ENCODE measurements at places on chromosomes 7 and 10.

- DNase-seq: no peak
Observed at GRCh38 chr10:113426181-113426877, 126.5 kb upstream of the HABP2 start.

DNA sequence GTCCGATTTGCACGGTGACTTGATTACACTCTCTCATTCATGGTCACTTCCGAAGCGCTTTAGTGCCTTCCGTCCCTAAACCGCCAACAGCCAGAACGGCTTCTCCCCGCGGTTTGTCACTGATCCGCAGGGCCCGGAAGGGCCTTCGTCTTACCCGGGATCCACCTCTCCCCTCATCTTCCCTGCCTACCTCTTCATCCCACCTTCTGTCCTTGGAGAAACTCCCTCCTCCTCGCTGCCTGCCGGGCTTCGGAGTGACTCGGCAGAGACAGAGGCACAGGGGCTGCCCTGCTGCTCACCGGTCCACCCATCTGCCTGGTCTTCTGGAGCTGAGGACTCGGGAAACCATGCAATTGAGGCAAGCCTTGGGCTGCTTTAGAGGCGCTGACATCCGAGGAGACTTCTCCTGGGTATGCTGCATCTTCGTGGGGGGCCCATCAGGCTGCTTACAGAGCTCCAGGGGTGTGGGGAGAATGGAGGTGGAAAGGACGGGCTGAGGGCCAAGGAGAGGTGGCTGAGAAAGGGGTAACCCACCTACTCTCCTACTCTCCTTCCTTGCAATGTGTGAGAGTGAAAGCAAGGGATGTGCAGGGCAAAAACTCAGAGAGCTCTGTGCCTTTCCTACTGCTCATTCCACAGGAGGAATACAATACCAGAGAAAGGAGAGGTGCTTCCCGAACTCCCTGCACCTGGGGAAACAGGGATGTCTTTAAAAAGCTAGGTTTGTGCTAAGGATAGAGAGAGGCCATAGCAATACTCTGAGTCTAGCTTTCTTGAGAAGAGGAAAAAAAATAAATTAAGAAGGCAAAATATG is 1.0 kb upstream of the HOXA11 start:
- DNase-seq: no peak

GRCh38 chr7:12524794-12525386 is 45.6 kb upstream of the SCIN start:
- DNase-seq: no peak

GRCh38 chr10:94149702-94150101 is 156.0 kb downstream of the PLCE1 start:
- no peak for DNase-seq

- no peak for DNase-seq
Observed at GRCh38 chr7:36188906-36189305, 35.9 kb downstream of the EEPD1 start.

DNA sequence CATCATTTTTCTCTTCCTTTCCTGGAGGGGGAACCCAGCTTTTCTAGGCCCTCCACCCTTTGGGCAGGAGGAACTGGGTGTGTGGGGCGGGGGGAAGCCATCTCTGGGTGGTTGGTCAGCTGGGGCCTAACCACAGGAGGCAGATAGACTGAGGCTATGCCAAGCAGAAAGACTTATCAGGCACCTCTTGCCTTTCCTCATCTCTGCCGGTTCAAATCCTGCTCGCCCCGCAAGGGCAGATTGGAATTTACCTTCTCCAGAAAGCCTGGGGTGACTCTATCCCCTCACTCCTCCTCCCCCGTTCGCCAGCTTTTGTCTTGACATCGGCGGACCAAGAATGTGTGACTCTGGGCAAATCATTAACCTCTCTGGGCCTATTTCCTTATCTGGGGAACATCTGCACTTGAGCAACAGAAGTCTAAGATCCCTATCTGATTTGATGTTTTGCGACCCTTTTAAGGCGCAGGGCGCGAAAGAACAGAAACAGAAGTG is 584 bp upstream of the GARS1 start:
- peak; percentile 54 for DNase-seq

GRCh38 chr10:78817361-78817760 is 251.4 kb upstream of the ZMIZ1 start:
- no peak for DNase-seq

- DNase-seq: no peak
Observed at GRCh38 chr10:122514045-122514840, 46.3 kb upstream of the DMBT1 start.

DNA sequence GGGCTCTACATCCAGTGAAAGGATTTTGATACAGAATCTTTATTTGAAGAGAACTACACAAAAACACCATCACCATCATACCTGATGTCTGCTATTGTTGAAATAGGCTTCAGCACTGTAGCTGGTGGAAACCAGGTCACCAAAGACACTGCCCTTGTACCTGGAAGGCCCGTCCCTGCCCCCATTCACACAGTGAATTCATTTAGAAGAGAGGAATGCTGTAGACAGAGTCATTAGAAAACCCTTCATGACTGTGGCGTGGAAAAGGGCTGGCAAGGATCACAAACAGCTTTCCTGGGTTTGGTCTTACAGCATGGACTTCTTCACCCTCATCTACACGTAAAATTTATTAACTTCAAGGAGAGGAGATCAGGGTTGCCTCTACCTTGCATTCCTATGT is 202.0 kb upstream of the NRP1 start:
- DNase-seq: no peak

DNA sequence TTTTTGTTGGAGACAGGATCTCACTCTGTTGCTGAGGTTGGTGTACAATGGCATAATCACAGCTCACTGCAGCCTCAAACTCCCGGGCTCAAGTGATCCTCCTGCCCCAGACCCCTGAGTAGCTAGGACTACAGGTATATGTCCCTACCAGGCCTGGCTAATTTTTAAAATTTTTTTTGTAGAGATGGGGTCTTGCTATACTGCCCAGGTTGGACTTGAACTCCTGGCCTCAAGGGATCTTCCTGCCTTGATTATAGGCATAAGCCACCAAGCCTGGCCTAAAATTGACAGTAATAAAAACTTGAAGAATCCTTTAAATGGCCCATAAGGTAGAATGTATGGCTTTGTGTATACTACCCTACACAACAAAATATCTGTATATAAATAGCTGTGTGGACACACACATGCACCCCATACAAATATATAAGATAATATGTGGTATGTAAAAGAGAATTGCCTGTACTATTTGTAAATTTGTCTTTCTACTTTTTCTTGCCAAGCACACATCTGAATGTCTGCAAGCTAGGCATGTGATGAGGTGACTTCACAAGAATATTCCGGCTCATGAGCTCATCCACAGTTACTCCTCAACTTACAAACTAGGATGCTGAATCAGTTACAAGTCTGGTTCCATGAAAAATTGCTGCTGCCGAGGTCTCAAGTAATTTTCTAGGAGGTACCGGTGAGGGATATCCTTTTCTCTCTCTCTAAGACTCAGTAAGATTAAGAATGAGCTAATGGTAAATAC is 26.6 kb downstream of the POLR3A start:
- DNase-seq: no peak

- no peak for DNase-seq
Observed at GRCh38 chr10:93267521-93267920, 193.8 kb downstream of the CYP26A1 start.

DNA sequence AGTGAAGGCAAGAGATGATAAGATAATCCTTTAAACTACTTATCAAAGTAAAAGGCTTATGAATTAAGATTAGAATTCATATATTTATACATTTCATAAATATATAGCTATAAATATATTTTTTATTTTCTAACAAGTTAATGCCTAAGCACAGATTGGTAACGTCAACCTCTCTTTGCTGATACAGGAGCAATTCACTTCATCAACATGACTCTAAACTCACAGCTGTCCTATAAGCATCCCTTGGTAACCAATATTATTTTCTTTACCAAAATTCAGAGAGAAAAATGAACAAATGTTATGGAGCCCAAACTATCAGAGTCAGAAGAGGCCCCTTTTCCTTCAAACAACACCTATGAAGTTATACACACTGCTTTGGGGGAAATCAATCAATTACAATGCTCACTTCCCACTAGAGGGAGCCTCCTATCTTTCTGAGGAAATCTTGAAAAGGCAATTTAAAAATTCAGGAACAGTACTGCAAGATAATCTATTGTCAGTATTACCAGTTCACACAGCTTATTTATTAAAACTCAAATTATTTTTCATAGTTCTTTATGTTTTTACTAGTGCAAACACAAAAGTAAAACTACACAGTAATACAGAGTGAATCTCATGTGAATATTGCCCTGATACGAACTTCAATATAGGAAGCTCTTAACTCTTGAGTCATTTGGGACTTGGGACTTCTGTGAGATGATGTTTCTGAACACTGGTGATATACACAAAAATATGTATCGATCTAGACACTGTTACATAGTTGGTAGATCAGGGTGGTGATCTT is 51.0 kb upstream of the NOBOX start:
- DNase-seq: no peak

GRCh38 chr10:96417441-96417840 is 58.6 kb upstream of the OPALIN start:
- DNase-seq: no peak

DNA sequence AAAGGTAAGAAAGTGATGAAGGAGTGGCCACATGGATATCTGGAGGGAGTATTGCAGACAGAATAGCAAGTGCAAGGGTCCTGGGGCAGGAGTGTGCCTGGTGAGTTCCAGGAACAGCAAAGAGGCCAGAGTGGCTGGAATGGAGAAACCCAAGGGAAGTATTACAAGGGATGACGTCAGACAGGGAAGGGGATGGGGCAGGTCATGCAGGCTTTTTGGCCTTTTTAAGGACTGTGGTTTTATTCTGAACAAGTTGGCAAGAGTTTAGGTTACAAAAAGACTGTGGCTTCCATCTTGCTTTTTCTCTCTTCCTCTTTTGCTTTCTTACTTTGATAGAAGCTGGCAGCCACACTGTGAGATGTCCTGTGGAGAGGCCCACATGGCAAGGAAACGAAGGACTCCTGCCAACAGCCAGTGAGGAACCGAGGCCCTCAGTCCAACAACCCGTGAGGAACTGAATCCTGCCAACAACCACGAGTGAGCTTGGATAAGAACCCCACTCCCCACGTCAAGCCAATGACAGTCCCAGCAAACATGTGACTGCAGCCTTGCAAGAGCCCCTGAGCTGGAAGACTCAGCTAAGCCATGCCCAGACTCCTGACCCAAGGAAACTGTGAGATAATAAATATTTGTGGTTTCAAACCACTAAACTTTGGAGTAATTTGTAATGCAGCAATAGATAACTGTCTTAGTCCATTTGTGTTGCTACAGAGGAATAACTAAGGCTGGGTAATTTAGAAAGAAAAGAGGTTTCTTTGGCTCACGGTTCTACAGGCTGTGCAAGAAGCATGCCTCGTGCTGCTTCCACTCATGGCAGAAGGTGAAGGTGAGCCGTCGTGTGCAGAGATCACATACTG is 19.8 kb upstream of the KDM7A start:
- no peak for DNase-seq

DNA sequence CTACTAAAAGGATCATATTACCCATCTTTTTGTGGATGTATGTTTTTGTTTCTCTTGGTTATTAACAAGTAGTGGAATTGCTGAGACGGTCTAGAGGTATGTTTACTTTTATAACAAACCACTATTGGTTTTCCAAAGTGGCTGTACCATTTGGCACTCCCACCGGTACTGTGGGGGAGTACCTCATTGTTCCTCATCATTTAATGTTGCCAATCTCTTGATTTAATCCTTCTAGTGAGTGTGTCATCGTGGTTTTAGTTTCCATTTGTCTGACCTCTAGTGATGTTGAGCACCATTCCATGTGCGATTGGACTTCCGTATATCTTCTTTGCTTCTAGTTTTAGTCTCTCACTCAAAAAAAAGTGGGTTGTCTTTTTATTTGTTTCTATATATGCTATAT is 50.4 kb downstream of the RBM33 start:
- DNase-seq: no peak

DNA sequence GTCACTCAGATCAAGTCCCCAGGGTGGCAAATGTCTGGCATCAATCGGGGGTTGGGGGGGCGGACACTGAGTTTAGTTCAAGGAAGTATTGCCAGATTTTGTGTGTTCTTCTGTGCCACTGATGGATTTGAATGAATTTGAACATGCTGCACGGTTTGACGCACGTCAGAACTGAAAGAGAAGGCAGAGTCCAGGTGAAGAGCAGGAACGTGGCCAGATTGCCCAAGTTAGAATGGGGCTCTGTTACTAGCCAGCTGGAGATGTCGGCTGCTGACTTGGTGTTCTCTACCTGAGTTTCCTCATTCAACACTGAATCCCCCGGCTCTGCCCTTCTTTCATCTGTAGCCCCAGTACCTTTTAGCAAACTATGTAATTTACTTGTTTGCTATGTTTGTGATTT is 180.2 kb downstream of the PRKCQ start:
- no peak for DNase-seq

DNA sequence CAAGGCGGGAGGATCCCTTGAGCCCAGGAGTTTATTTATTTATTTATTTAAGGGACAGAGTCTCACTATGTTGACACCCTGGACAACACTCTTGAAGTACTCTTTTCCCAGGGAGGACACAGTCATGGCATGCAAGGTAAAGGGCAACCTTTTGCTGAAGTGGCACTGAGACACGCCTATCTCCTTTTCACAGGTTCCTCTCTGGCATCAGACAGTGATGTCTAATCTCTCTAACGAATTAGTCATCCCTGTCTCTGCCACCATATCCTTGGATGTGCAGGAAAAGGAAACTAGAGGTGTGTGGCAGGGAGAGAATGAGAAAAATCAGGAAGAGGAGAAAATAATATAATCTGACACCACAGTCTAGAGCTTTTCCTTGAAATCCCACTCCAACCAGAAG is 19.5 kb downstream of the CPVL start:
- DNase-seq: no peak

DNA sequence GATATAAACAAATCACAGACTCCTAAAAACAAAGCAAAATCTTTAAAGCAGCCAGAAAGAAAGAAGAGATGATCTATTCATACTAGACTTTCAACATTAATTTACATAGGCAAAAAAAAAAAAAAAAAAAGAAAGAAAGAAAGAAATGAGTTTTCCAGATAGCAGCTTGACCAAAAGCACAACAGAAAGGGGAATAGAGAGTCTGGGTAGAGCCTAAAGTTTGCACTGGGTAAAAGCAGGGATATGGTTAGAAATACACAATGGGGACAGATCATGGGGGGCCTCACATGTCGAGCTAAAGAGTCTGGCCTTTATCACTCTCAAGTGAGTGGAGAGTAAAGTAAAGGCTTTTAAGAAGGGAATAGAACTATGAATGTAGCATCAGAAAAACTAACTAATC is 169.8 kb downstream of the SGMS1 start:
- no peak for DNase-seq

GRCh38 chr7:111092406-111093236 is 1.7 kb downstream of the LRRN3 start:
- DNase-seq: no peak

GRCh38 chr7:42385912-42386311 is 148.9 kb upstream of the GLI3 start:
- DNase-seq: no peak

GRCh38 chr10:51821745-51822144 is 122.3 kb upstream of the CSTF2T start:
- no peak for DNase-seq

DNA sequence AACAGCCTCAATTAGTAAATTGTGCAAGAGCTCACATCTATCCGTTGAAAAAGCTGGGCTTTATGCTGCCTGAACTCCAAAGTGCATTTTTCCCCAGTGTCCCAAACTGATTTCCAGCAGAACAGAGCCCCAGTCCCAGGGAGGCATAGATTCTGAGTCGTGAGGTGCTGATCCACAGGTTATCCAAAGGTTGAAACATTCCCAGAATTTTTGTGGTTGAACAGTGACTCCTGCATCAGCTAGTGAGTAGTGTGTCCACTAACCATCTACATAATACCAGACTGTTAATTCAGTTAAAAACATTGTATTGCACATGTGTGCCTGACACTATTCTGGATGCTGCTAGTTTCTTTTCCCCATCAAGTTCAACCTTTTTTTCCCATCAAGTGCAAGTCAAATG is 761.5 kb downstream of the GATA3 start:
- DNase-seq: no peak

All from activated CD8-positive, alpha-beta T cell treated with anti-CD3 and anti-CD28 coated beads, Interleukin-2, amount 10 ng/mL, durations not matched to agents 7 days and 5 days (primary cell).